ENCODE measurements at places on chromosomes 16 and 17.

- no peak for DNase-seq
These were observed 470.1 kb downstream of the SOX9 start for GRCh38 chr17:72590882-72591281.

GRCh38 chr17:5481451-5481850 is 4.5 kb downstream of the DERL2 start:
- no peak for DNase-seq

DNA sequence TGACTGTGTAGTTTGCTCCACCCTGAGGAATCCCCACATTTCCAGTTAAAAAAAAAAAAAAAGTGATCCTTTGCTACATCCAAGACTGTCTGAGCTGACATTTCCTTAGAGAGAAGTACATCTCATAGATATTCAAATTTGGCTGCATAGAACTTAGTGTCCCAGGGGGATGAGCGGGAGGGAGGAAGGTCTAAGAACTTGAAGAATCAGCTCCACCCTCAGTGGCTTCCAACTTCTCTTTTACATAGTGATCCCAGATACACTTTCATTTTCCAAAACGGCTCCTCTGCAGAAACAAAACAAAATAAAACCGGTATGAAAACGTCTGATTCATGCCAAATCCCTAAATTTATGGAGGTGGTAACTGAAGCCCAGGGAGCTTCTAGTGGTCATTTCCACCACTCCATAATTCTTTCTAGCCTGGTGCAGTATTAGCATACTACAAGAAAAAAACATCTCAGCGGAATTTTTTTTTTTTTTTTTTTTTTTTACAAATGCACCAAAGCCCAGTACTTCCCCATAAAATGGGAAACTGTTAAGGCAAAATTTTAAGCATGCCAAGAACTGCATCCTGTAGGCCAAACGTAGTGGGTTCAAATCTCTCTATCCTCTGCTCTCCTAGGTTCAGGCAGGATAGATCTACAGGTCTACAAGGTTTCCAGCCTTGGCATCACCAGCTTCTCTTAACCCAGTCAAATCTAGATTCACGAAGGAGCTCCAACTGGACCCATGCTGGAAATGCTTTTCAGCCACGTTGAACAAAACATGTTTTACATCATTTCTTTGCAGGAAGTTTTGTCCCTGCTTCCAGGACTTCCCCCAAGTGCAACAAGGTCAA is 29.3 kb downstream of the MAF start:
- no peak for DNase-seq

DNA sequence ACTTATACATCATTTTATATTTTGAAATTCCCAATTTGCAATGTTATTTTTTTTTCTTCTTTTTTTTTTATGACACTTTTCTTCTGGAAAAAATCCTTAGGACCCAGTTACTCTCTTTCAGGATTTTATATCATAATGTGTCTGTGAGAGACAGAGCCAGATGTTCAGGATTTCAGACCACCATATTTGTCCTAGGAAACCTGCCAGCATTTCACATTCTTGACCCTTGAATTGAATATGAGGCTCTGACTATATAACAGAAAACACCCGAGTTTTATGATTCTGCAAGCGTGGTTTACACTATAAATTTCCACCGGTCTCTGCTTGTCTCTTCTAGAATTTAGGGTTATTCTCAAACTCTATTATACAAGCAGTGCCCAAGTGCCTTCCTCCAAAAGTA is 621.0 kb downstream of the WWOX start:
- DNase-seq, result no peak

GRCh38 chr16:66608241-66609138 is 4.0 kb downstream of the CMTM3 start:
- DNase-seq, result peak; percentile 37

GRCh38 chr16:59392911-59393310 is 658.8 kb upstream of the GOT2 start:
- DNase-seq, result no peak

- DNase-seq, result no peak
These were observed 4.6 kb downstream of the ANKRD13B start for GRCh38 chr17:29597361-29598172.

- peak; percentile 9 for DNase-seq
These were observed 677 bp downstream of the SNTB2 start for GRCh38 chr16:69187446-69188235.

GRCh38 chr16:10738231-10739077 is 5.2 kb upstream of the NUBP1 start:
- no peak for DNase-seq

DNA sequence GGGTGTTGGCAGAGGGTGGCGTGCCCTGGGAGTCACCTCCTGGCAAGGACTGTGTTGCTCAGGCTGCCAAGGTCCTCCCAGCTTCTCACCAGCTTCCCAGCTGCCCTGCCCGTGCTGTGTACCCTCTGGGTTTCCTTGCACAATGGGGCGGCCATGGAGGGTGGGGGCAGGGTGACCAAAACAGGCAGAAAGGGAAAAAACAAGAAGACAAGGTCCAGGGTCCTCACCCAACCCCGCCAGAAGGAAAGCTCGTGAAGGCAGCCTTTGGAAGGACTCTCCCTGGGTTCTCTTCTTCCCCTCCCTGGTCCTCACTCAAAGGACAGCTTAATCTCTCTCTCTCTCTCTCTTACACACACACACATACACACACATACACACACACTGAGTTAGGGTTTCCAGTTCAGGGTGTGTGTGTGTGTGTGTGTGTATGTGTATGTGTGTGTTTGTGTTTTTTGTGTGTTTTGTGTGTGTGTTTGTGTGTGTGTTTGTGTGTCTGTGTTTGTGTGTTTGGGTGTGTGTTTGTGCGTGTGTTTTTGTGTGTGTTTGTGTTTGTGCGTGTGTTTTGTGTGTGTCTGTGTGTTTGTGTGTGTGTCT is 2.0 kb downstream of the SLC13A5 start:
- no peak for DNase-seq

DNA sequence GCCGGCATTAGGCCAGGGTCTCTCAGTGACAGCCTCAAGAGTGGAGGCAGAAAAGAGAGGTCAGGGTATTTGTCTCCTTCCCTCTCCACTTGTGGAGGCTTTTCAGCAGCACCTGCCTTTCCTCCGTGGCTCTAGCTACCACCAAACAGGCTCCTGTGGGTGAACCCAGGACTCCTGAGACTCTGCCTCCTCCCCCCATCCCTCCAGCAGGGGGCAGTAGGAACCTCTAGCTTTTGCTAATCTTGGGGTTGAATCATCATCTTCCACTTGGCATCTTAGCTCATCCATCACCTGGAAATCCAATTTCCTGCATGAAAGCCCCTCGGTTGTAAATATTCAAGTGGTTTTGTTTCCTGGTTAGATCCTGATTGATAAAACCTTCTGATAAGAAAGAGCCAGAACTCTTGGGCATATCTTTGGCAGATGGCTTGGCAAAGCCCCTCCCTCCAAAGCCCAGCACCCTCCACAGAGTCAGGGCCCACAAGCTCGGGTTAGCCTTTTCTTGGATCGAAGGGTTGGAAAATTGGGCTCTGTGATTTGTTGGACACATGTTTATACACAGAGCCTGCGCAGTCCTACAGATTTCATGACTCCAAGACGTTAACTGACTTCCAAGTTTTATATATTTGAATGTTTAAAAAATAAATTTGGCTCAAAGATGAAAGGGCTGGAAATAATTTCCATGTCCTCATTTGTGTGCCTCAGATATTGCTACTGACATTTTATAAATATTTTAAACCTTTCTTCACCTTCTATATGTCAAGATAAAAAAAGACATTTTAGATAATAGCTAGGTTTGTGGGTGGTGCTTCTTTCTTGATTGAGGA is 322.1 kb downstream of the MAP2K4 start:
- no peak for DNase-seq

DNA sequence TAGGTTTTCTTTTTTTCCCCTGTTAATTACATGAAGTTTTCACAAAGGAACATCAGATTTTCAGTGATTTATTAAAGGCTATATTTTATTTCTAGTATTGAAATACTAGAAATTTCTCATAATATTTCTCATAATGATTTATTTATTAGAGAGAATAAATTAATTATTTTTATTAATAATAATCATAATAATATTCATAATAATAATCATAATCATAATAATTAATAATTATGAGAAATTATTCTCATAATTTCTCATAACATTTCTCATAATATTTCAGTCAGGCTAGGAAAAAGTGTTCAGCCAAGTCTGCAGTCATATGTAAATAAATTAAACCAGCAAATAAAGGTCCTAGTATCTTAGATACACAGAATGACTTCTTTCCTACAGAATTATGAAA is 41.4 kb downstream of the CNTNAP4 start:
- DNase-seq, result no peak

DNA sequence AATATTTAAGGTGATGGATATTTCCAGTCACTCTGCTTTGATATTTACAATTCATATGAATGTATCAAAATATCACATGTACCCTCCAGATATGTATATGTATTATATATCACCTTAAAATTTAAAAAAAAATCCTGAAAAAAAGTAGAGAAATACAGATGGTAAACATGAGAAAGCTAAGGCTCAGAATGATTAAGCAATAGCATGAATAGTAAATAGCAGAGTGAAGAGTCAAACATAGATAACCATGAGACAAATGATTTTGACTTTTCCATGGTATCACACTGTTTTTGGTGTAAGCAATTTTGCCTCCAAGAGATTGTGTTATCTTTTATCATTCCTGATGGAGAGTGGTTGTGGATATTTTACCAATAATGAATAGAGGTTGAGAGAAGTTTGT is 868.8 kb downstream of the CDH11 start:
- no peak for DNase-seq

DNA sequence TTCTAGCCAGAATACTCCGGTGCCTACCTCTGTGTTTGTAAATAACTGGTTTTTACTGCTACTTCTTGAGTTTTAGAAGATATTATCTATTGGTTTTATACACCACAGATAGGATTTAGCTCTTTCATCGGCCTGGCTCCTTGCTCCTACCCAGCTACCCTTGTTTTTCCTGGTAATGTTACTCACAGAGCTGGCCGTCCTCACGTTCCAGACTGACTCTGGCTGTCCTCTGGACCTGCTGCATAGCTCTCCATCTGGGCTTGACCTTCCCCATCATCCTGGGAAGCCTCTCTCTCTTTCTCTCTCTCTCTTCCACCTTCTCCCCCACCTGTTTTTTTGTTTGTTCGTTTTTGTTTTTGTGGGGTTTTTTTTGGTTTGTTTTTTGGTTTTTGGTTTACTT is 51.5 kb downstream of the MPRIP start:
- no peak for DNase-seq

- DNase-seq, result no peak
These were observed 179.3 kb downstream of the SLC39A11 start for GRCh38 chr17:72913142-72913682.

DNA sequence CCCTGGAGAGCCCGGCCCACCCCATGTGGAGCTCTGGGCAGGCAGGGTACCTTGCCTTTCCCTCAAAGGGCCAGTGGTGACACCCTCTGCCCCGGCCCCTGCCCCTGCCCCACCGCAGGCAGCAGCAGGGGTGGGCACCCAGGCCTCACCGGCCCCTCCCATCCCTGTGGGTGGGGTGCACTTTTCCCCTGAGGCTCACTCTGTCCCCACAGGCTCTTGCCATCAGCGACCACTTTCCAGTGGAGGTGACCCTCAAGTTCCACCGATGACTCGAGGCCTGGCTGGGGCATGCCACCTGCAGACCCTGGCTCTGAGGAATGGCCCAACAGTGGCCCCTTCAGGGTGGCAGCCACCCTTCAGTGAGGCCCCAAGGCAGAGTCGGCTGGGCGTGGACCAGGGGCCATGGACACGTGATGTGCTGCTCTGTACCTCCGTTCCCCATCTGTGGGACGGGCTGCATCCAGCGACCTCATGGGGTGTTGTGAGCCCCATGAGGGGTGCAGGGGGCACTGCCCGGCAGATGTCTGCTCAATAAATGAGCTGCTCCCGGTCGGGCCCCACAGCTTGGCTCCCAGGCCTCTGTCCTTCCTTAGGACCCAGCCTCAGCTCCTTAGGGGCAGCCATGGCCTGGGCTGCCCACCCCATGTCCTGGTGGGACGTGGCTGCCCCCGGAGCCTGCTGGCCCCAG is 2.0 kb downstream of the DNASE1L2 start:
- DNase-seq, result no peak

- no peak for DNase-seq
These were observed 1.2 kb upstream of the HSF4 start for GRCh38 chr16:67163164-67163998.

GRCh38 chr16:48591976-48592375 is 18.0 kb downstream of the N4BP1 start:
- no peak for DNase-seq
